ENCODE measurements at places on chromosomes 12 and 14.
A peak's percentile ranks its signal among the peaks of the same experiment; 100 is the strongest.

DNA sequence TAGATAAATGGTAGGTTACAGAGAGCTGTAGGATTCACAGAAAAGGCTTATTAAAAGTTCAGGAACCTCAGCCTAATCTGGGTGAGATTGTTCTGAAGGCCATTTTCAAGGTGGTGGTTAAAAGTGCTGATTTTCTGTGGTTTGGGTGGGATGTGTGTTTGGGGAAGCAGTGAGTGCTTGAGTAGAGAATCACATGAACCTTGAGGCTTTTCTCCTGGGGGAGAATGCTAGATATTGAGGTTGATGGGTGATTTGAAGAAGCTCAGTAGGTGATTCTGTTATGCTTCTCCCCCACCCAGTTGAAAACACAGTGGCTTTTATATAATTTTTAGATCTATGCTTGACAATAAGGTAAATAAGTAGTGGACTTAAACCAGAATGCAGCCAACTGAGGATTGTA lies 420.9 kb downstream of the PCNX1 start:
- peak; percentile 5 for DNase-seq

DNA sequence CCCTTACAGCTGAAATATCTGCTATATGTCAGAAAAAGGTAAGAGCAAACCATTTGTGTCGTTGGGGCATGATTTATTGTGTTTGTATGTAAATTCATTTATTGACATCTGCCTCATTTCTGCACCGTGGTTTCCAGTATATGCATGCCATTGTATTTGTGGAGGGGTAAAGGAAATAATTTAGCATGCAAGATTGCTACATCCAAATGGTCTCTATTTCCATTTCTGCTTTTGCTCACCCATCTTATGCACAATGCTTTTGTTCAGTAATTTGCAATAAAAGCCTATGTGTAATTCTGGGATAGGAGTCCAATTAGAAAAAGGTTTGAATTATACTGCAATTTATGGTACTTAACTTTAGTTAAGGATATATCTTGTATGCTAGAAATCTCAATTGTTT lies 101.8 kb downstream of the UNC79 start:
- DNase-seq, result no peak

GRCh38 chr12:128693771-128694170 lies 130.0 kb downstream of the SLC15A4 start:
- DNase-seq, result no peak

DNA sequence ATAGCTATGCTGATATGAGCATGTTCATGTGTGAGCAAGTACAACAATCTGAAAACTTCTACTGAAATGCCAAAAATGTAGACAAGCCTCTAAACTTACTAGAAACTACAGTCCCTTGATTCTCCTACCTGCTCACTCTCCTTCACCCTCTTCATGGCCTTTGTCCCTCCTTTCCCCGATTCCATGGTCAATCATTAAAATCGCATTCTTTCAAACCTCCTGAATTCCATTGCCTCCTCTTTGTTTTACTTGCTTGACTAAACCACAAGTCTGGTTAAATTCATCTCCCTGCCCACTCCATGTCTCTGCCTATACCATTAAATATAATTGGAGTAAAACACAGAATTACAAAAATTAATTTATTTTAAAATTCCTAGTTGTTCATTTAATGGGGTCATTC lies 33.0 kb upstream of the SSTR1 start:
- DNase-seq, result no peak

DNA sequence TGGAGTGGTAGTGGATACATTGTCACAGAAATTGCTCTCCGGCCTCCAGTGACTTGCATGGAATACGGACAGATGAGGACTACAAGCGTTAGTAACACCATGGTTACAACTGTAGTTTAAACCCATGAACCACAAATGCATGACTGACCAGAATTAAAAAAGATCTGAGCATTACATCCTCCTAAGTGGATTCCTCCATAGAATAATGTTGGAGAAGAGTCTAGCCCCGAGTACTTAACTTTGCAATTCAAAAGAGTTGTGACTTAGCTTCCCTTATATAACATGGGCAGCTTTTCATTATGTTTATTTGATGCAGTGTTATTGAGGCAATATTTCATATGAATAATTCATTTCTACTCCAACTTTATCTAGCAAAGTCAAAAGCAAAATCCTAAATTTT lies 457.2 kb upstream of the TMPO start:
- no peak for DNase-seq

- DNase-seq, result peak; percentile 8
Measured at GRCh38 chr14:65637780-65638179, 225.2 kb downstream of the FUT8 start.

GRCh38 chr12:116294454-116295165 lies 17.1 kb upstream of the MED13L start:
- no peak for DNase-seq

- DNase-seq, result no peak
Measured at GRCh38 chr12:120536064-120536791, 2.1 kb downstream of the RNF10 start.

- no peak for DNase-seq
Measured at GRCh38 chr12:25332143-25332542, 81.4 kb upstream of the KRAS start.

- no peak for DNase-seq
Measured at GRCh38 chr12:68967046-68967445, 34.1 kb upstream of the CPM start.

GRCh38 chr12:105616971-105617540 lies 286.6 kb downstream of the C12orf75 start:
- peak; percentile 32 for DNase-seq

- no peak for DNase-seq
Measured at GRCh38 chr14:20556500-20557211, 4.2 kb downstream of the RNASE9 start.

DNA sequence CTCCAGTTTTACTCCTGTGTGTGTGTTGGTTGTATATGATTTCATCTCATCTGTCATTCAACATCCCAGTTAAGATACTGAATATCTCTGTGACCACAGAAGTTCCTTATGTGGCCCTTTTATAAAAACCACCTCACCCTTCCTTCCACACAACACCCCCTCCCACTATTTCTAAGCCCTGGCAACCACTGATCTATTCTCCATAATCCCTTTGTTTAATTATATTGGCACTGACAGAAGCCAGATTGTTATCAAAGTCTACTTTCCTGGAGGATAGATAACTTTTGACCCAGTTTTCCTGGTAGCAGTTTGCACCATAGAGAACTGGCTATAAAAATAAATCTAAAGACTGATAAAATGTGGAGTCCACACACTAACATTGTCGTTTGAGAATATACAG lies 902.8 kb downstream of the SLC16A7 start:
- DNase-seq, result no peak

- DNase-seq, result no peak
Measured at GRCh38 chr12:53004178-53004577, 2.1 kb upstream of the EIF4B start.

GRCh38 chr12:110134691-110135411 lies 10.7 kb downstream of the IFT81 start:
- peak; percentile 79 for DNase-seq

DNA sequence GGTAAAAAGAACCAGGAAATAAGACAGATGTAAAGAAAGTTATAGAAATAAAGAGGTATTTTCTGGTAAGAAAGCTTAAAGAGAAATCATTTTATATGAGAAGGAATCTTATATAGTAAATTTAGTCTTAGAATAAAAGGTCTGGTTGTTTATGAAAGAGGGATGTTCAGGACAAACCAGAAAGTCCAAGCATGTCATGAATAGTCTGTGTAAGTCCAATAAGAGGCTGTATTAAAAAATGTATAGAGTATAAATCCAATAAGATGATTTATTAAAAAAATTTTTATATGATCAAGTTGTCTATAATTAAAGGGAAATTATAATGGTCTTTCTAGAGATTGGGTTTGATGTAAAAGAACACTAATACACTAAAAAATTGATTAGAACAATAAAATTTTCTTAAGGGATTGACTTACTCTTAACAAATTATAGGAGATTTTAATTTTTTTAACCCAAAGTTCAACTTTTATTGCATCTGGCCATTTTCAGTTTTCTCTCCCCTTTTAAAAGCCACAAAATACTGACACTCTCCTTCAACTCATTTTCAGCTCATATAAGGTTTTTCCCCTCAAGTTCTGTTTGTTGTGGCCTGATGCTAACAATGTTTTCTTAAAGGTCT lies 35.1 kb downstream of the ST8SIA1 start:
- DNase-seq, result no peak

GRCh38 chr12:105443802-105444652 lies 113.5 kb downstream of the C12orf75 start:
- DNase-seq, result peak; percentile 63

DNA sequence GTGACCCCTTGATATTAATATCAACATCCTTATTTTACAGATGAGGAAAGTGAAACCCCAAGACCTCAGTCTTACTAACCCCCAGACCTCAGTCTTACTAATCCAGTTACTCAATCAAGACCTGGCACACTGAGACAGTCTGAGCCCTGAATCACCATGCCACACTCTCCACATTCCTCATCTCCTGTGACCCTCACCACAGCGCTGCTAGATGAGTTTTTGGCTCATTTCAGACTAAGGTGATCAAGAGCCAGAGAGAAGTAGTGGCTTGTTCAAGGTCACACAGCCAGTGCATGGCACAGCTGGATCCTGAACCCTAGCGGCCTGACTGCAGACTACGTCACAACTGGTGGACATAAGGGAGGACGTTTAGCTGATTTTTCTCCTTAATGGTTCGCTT lies 579.2 kb downstream of the BCL11B start:
- DNase-seq, result no peak

GRCh38 chr12:114457620-114458019 lies 51.7 kb upstream of the TBX5 start:
- DNase-seq, result no peak

DNA sequence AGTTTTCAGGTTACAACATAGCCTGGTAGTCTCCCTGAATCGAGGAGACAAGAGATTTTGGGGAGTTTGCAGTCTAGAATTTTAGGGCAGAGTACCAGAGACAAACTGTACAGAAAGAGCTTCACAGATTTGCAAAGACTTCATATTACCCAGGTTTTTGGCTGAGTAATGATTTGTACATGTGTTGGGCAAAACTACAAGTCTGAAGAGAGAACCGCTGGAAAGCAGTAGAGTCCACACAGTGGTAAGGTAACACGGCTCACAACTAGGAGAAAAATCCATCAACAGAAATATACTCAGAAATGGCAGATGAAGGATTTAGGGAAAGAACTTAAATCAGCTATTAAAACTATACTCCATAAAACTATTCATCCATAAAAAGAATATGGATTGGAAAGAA lies 25.7 kb downstream of the FBXO33 start:
- no peak for DNase-seq

All from fibroblast of upper back skin (primary cell).